ENCODE measurements at places on chromosomes 5 and 9. TPM values are rescaled to one million over a fixed set of nuclear protein-coding genes. Genes with fewer than 3 reads are reported as not detected.

GRCh38 chr9:120901755-120902568, 24.6 kb downstream of the TRAF1 start:
- no peaks in the 10 kb centered on the region for H3K27me3 ChIP-seq
- peaks cover 40% of the 10 kb centered on the region for H3K36me3 ChIP-seq
- peaks cover 76% of the 10 kb centered on the region for H3K4me1 ChIP-seq
- peak overlapping the region; percentile 98 for H3K27ac ChIP-seq
- DNase-seq: no peak

GRCh38 chr9:112836394-112836793, 54.3 kb downstream of the SLC46A2 start:
- no peaks in the 10 kb centered on the region for H3K4me1 ChIP-seq
- H3K36me3 ChIP-seq: peaks cover 32% of the 10 kb centered on the region
- H3K27ac ChIP-seq: no peak overlapping the region
- no peaks in the 10 kb centered on the region for H3K27me3 ChIP-seq
- no peak for DNase-seq

GRCh38 chr9:69254223-69254622, 70.8 kb upstream of the ENTREP1 start:
- H3K27ac ChIP-seq: no peak overlapping the region
- H3K4me3 ChIP-seq: no peak overlapping the region
- H3K4me1 ChIP-seq: no peaks in the 10 kb centered on the region
- no peaks in the 10 kb centered on the region for H3K27me3 ChIP-seq

DNA sequence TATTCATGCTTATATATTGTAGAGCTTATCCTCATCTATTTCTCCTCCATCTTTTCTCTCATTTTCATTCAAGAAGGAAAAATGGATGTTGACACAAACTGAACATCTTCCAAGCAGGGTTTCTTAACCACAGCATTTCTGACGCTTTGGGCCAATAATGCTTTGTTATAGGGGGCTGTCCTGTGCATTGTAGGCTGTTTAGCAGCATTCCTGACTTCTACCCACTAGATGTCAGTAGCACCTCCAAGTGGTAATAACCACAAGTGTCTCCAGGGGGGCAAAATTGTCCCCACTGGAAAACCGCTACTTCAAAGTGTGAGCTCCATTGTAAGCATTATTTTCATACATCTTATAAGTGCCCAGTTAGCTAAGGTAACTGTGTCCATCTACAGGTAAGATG, 2.6 kb upstream of the TXNDC8 start:
- H3K27ac ChIP-seq: no peak overlapping the region
- no peaks in the 10 kb centered on the region for H3K4me1 ChIP-seq
- H3K4me3 ChIP-seq: no peak overlapping the region
- no peaks in the 10 kb centered on the region for H3K27me3 ChIP-seq

GRCh38 chr9:109110329-109111021, 9.3 kb downstream of the TMEM245 start:
- peak; percentile 76 for DNase-seq
- H3K36me3 ChIP-seq: peaks cover 10% of the 10 kb centered on the region
- peak overlapping the region; percentile 89 for H3K27ac ChIP-seq
- H3K4me1 ChIP-seq: peaks cover 64% of the 10 kb centered on the region
- H3K4me3 ChIP-seq: peak overlapping the region; percentile 81
- no peaks in the 10 kb centered on the region for H3K27me3 ChIP-seq

DNA sequence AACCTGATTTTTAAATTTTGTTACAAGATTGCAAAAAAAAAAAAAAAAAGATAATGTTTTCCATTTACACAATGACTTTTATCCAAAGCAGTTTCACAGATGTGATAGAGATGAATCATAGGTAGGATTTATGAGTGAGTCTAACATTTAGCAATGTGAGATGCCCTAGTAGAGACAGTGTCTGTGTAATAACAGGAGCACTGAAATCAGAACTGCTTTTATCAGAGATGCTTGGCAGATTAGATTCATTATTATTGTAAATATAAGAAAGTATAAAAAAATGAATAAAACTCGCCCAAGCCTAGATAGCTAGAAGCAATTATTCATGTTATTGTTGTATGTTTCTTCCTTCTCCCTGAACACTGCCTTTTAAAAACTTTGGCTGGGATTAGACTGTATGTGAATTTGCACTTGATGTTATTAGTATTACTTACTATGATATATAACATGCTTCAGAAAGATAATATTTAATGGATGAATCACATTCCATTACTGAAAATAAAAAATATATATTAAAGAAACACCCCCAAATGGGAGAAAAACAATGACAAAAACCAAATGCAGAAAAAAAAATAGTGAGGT, 567.3 kb upstream of the KLF4 start:
- no peaks in the 10 kb centered on the region for H3K4me1 ChIP-seq
- H3K27ac ChIP-seq: no peak overlapping the region
- H3K27me3 ChIP-seq: no peaks in the 10 kb centered on the region
- DNase-seq: no peak
- H3K4me3 ChIP-seq: no peak overlapping the region
- no peaks in the 10 kb centered on the region for H3K36me3 ChIP-seq

The GABRA1 gene
- total RNA-seq: not detected

The PTPN3 gene
- 0.47 TPM for total RNA-seq

Measured in CD4-positive, CD25-positive, alpha-beta regulatory T cell (primary cell).